ENCODE measurements at places on chromosomes 2 and 18.

DNA sequence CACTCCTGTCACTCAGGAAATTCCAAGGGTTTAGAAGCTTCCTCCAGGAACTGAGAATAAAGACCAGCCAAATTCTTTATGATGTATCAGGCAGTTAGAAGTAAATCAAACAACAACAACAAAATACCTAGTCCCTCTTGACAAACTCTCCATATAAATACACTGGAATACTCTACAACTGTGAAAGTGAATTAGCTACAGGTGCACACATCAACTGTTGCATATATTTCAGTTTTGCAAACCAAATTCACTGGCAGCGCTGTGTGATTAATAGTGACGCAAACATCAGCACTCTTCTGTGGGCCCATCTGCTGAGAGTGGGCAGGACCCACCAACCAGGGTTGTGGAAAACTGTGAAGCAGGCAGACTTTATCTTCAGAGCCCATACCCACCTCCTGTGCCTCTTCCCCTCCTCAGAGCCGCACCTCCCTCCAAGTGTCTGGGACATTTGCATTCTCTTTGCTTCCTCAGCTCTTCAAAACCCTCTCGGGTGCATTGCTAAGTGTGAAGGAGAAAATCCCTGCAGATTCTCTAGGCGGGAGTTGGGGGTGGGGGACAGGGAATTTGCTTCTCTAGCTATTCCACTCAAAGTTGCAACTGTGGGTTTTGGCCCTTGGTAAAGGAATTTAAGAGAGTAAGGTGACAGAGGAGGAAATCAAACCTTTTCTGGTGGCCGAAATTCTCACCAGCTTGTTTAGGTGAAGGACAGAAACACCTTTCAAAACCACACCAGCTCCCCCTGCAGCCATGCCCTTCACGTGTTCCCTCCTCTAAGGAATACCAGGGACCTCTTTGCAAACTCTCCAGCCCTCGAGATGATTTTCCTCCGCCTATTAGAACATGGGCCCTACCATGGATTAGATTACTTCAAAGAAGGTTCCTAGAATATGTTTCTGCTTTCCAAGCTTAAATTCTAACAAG is 119.3 kb downstream of the MRO start:
- DNase-seq: no peak

GRCh38 chr2:228629251-228629650 is 447.8 kb upstream of the SPHKAP start:
- no peak for DNase-seq

DNA sequence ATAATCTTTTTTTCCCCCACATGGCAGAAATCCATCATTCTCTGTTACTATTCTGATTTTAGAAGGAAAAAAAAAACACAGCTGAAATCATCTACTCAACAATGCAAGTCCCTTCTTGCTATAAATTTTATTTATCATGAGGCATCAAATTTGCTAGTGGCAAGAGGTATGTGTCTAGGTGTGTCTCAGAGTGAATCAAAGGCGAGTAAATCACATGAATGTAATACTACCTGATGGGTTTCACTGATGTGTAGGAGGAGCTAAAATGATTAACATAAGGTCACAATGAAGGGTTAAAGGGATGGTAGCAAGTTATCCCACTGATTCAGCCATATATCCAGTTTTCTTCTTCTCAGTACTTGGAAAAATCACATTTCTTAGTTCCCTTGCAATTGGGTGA is 24.5 kb upstream of the PELI1 start:
- no peak for DNase-seq

- no peak for DNase-seq
Observed at GRCh38 chr2:141692829-141693228, 438.0 kb downstream of the LRP1B start.

DNA sequence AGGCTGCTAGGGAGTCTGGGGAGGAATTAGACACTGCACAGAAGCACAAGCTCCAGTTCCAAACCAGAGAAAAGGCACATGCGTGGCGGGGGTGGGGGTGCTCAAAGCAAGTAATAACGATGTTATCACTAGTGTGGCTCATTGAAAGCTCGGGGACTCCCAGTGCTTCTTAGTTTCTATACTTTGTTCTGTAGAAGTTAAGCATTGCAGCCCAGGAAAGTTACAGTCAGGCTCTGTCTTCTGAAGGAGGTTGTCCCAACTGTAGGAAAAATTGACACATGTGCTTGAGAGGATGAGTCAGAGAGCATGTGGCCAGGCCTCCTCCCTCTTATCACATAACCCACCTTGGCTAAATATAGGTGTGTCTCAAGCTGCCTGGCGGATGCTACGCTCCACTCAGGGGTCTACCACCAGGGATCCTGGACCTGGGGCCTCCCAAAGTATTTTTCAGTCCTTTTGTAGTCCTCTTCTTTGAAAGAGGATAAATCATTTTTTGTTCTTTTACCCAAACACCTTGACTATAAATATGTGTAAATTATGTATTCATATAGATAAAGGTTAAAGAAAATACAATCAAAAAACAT is 3.8 kb downstream of the GALNT5 start:
- DNase-seq: peak; percentile 55

DNA sequence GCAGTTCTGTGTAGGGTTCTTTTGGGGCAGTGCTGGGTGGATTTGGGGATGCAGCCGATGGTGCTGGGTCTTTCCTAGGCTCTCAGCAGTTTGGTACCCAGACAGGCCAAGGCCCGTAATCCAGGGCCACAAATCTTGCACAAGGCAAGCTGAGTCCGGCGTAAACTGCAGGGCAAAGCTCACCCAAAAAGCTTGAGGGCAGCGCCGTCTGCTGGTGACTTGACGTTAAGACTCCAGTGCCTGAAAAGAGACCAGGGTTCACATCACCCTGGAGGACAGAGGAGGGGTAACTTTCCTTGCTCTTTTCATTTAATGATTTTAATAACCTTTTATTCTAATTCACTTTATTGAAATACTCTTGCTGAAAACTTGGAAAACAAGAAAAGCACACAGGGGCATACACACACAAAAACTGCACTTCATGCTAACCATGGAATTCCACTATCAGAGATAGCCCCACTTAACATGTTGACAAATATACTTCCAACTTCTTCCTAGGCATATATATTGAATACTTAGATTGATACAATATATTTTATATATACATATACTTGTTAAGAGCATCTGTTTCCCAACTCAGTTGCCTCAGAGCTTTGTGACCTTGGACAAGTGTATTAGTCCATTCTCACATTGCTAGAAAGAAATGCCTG is 38.9 kb downstream of the CNGA3 start:
- peak; percentile 90 for DNase-seq

GRCh38 chr2:238910751-238911351 is 63.0 kb downstream of the TWIST2 start:
- no peak for DNase-seq

- peak; percentile 67 for DNase-seq
Observed at GRCh38 chr2:233209533-233210171, 41.8 kb upstream of the ATG16L1 start.

GRCh38 chr2:43941966-43942365 is 53.8 kb downstream of the LRPPRC start:
- DNase-seq: no peak

DNA sequence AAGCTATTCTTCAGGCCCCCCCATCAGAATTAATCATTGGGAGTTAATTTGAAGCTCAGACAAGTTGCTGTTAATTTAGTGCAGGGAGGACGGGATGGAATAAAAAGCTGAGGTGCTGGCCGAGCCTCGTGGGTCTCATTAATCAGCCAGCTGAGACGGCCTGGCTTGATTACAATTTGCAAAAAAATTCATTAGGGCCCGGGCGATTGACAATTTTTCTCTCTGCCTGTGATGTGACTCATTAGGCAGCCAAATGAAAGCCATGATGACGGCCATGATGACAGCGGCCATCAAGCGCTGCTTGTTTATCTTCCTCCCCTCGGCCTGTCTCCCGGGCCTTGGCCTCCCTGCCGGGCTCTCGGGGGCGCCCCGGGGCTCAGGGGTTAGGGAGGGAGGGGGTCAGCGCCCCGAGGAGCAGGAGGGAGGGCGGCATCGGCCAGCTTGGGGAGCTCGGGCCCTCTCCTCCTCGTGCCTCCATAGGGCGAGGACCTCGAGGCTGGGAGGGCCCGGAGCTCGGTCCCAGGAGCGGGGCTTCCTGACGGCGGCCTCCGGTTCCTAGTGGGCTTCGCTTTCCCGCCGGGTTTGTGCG is 5.2 kb downstream of the GBX2 start:
- DNase-seq: no peak

- DNase-seq: no peak
Observed at GRCh38 chr18:72444111-72444797, 99.9 kb downstream of the CBLN2 start.

DNA sequence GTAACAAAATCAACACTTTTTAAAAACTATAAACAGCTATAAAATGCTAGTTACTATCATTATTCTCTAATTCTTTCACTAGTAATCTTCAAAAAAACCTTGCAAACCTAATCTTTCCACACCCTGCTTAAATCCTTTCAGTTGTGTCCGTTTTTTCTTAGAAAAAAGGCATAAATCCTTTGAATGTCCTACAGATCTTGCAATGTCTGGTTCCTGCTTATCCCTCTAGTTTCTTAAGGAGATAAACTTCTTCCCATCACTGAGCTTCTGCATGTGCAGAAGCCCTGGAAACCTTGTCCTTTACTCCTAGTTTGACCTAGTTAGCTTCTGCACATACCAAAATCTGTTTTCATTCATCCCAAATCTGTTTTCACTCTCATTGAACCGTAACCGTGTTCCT is 1.3 kb upstream of the PNO1 start:
- DNase-seq: no peak

GRCh38 chr2:199230091-199230490 is 227.6 kb downstream of the SATB2 start:
- no peak for DNase-seq

DNA sequence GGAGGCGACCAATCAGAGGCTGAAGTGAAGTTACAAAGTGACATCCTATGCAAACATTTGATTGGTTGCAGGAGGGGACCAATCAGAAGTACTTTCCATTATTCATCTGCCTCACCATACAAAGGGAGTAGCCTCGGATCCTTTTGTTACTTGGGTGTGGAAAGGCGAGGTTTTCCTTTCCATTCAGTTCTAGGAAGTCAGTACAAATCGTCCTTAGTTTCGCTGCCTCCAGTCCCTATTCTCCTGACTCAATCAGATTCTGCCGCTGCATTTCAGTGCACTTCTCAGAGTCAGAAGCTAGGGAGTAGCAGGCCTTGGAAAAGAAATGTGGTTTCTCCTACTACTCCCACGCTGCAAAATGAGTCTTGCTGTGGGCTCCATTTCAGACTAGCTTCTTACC is 149.4 kb downstream of the DTNA start:
- no peak for DNase-seq

DNA sequence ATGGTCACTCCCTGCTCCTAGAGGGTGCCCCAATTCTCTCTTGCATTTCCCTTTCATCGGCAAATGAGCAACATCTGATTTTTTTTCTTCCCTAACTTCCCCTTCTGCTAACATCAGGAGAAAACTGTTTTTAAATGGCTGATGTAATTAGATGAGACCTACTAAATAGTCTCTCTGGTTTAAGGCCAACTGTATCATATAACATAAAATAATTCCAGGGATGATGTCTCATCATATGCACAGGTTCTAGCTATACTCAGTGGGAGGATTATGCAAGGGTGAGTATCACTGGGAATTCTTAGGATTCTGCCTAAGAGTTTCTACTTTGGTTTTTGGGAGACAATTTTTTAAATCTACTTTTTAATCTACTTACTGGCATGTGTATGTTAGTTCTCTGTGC is 193.4 kb downstream of the PARD3B start:
- DNase-seq: peak; percentile 2

DNA sequence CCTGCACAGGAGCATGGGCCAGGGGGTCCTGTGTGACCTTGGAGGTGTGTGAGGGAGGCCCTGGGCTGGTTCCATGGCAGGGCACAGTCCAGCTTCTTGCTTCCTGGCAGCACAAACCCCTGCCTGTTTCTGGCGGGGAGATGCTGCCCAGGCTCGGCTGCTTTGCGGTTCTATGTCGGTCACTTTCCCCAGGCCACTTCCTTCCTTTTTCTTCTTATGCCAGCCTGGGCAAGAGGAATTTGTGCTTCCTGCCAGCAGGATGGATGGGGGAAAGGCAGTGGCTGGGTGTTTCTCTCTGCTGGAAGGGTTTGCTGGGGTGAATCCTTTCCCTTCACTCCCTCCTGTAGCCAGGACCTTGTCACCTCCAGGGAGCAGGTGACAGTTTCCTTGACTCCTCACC is 24.3 kb downstream of the ASAP2 start:
- no peak for DNase-seq

DNA sequence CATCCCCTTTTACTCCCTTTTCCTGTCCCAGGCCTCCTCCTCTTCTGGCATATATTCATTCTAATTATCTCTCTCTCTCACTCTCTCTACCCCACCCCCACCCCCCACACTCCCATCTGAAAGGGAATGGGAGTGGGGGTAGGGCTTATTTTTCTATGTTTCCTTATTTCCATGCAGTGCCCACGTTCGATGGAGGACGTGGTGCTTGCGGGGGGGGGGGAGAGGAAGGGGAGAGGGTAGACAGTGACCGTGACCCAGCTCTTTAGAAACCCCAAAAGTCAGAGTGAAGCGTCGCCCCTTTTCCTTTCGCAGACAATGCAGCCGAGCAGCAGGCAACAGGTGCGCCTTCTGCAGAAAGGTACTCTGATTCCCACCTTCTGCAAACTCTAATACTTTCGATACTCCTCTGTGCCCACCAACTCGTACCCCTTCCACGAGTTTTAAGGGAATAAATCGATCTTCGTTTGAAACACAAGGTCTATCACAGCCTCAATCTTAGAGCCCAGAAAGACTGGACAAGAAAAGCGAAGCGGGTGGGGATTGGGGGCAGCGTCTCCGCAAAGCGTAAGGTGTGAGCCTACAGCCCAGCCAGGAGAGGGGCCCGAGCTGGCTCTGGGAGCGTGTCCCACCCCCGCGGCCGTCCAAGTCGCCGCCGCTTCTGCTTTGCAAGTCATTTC is 891 bp upstream of the NR4A2 start:
- peak; percentile 50 for DNase-seq

DNA sequence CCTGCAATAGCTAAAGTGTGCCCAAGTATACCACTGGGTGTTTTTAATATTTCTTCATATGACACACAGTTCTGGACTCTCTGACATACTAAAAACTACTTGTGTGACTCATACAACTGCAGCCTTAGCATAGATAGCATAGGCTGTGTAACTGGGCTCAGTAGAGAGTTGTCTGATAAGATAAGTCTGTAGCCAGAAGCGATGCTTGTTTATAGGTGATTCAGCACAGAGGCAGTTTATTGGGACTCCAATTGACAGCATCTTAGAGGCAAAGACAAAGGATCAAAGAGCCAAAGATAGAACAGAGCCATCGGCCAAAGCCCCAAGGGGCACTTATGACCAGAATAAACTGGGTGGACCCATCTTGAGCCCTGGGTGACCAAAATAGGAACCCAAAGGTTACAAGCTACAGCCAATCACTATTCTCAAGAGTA is 42.3 kb downstream of the AAK1 start:
- DNase-seq: no peak

DNA sequence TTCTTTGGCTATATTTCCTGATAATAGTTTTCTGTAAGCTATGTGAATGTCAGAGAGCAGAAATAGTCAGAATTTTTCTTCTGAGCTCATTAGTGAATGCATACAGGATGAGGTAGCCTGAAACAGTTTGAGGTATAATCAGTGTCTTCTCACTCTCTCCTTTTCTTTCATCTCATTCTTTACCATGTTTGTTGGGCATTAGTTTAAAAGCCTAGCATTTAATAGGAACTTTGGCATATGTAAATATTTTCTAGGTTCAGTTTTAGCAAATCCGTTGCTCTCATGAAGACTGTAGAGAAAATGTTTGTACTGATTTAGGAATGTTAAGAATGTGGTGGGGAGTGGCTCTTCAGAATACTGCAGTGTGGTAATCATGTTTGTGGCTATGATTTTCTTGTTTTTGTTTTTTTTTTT is 119.4 kb downstream of the PARD3B start:
- DNase-seq: peak; percentile 18
